A549 treated with ZK216348 at 1 μM for 4 hours (cell line): ENCODE measurements at places on chromosomes 12 and 14. TPM values are rescaled to one million over a fixed set of nuclear protein-coding genes. Genes with fewer than 3 reads are reported as not detected.

The NTN4 gene
- total RNA-seq, result 41.4 to 56.2 TPM (median 44.5 TPM) in 5 replicates

The TBK1 gene
- total RNA-seq, result 16.4 to 30.8 TPM (median 23.2 TPM) in 5 replicates

The COX8C gene
- total RNA-seq, result not detected in 5 replicates

The SERPINA1 gene
- 0.72 to 1.2 TPM (median 0.83 TPM) in 5 replicates for total RNA-seq

The ETFBKMT gene
- 0.40 to 1.4 TPM (median 0.72 TPM) in 5 replicates for total RNA-seq

The KLHL33 gene
- total RNA-seq, result not detected in 5 replicates

The TMEM229B gene
- 0.15 to 0.24 TPM (median 0.18 TPM) in 5 replicates for total RNA-seq

The BDKRB2 gene
- total RNA-seq, result 1.0 to 1.9 TPM (median 1.9 TPM) in 5 replicates

The TTC9 gene
- total RNA-seq, result 2.3 to 3.0 TPM (median 2.8 TPM) in 5 replicates
